ENCODE measurements at places on chromosomes 2 and 18. TPM values are rescaled to one million over a fixed set of nuclear protein-coding genes. Genes with fewer than 3 reads are reported as not detected.

RETREG2 gene
- total RNA-seq = 54.0 TPM

DNA sequence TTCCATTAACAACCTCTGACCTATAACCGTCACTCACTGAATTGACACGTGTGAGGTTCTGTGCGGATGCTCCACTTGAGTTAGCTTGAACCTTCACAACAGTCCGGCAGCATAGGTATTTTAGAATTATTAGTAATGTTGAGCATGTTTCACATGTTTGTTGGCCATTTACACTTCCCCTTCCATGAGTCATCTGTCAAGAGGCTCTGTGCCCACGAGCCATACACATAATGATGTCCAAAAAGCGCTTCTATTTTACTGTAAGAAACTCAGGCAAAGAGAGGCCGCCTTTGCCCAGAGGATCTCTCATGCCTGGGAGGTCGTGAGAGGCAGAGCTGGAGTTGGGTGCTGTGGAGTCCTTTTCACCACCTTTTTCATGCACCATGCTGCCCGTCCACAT is 28.9 kb upstream of the TMEM214 start:
- H3K36me3 ChIP-seq = no peaks in the 10 kb centered on the region
- no peak overlapping the region for H3K27ac ChIP-seq
- no peaks in the 10 kb centered on the region for H3K27me3 ChIP-seq
- H3K4me3 ChIP-seq = no peak overlapping the region
- no peaks in the 10 kb centered on the region for H3K4me1 ChIP-seq

GRCh38 chr18:48453330-48454066 is 44.3 kb upstream of the ZBTB7C start:
- DNase-seq = no peak
- H3K4me3 ChIP-seq = no peak overlapping the region
- peaks cover 38% of the 10 kb centered on the region for H3K4me1 ChIP-seq
- H3K36me3 ChIP-seq = no peaks in the 10 kb centered on the region

DNA sequence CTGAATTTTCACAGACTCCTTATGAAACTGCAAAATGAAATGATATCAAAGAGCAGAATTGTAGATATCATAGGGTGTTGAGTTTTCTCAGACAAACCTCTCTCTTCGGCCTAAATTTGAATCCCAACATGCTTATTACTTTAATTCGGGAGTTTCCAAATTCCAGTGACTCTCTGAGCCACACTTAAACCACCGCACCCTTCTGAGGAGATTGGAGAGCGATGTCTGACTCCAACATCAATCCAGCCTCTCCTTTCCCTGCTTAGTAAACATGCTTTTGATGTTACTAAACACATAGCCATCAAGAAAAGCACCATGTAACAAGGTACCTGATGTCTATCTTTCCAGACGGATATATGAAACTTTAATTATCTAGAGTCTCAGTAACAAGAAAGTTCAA is 103.1 kb upstream of the ARHGAP28 start:
- no peak for DNase-seq
- no peaks in the 10 kb centered on the region for H3K4me1 ChIP-seq
- H3K27me3 ChIP-seq = no peaks in the 10 kb centered on the region
- H3K4me3 ChIP-seq = no peak overlapping the region
- H3K27ac ChIP-seq = no peak overlapping the region
- no peaks in the 10 kb centered on the region for H3K36me3 ChIP-seq

GRCh38 chr2:220123751-220124150 is 496.3 kb downstream of the SLC4A3 start:
- no peaks in the 10 kb centered on the region for H3K36me3 ChIP-seq
- DNase-seq = no peak
- no peak overlapping the region for H3K4me3 ChIP-seq
- no peak overlapping the region for H3K27ac ChIP-seq
